ENCODE measurements at places on chromosomes 2 and 18.

DNA sequence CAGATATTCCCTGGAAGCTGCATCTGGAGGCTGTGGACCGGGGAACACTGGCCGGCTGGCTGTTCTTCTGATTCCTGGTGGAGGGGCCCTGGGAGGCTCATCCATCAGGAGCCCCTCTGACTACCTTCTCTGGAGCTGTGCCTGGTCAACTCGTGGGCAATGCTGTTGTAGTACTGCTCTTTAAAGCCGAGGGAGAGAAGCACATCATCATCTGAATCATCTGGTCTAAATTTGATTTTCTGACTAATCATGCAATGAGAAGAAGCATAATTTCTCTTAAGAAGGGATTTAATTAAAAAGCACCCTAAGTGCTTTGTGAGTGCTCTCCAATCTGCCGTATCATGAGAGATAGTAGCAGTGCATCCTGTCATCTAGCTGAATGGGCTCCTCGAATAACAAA is 229.5 kb downstream of the FHOD3 start:
- no peak for DNase-seq

- no peak for DNase-seq
These were observed 4.8 kb upstream of the THOC1 start for GRCh38 chr18:272650-273049.

DNA sequence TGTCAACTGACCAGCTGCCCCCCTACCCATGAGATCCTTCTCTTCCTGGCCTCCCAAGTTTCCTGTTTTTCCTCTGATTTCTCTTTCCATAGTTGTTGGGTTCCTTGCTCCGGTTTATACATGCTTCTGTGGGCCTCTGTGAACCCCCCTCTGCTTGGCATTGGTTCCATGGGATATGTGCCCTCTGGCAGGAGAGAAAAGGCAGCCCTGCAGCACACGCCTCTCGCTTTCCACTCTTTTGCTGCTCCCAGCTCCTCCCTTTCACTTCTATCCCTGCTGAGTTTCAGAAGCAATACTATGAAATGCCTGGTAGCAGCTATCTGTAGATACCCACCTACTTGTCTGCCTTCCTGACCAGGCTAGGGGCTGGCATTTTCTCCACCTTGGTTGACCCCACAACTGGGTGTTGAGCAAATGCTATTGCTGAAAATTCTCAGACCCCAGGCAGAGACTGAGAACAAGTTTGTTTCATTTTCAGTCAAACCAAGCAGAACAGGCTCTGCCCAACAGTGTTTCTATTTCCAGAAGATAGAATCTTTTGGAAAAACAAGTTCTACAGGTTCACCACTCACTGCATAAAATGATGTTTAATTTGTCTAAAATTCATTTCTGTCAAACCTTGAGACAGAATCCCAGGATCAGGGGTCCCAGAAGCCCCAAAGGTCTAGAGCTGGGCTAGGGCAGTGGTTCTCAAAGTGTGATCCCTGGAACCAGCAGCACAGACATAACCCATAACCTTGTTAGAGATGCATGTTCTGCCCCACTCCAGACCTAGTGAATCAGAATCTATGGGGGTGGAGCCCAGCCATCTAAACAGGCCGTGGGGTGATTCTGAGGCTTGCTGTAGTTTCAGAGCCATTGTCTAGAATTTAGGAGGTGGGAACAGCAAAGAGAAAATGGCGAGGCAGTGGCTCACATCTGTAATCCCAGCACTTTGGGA is 13.4 kb downstream of the CAPG start:
- DNase-seq = no peak

- DNase-seq = no peak
These were observed 303.8 kb downstream of the TDRD15 start for GRCh38 chr2:21427606-21428005.

- DNase-seq = no peak
These were observed 53.4 kb downstream of the KIF5C start for GRCh38 chr2:148928395-148928794.

GRCh38 chr2:59935005-59935404 is 618.4 kb downstream of the BCL11A start:
- DNase-seq = no peak

DNA sequence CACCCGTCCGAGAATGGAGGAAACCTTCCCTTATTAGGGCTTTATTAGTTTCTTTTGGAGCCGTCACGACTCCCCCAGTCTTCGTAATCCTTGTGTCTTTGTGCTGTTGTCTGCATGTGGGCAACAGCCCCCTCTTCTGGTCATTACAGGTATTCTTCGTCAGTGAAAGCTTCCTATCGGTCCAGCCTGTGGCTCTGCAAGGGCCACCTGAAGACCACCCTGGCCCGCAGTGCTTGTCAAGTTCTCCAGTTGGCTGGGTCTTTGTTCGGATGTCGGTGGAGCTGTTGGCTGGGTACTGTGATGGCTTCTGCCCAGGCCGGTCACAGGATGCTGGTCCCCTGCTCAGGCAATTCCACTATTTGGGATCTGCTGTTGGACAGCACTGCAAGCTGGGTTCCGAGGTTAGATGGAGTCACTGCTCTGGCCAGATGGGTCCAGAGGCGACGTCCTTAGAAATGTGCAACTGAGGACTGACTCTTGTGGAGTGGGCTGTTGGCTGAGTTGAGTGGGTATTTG is 19.2 kb downstream of the E2F6 start:
- DNase-seq = peak; percentile 33

DNA sequence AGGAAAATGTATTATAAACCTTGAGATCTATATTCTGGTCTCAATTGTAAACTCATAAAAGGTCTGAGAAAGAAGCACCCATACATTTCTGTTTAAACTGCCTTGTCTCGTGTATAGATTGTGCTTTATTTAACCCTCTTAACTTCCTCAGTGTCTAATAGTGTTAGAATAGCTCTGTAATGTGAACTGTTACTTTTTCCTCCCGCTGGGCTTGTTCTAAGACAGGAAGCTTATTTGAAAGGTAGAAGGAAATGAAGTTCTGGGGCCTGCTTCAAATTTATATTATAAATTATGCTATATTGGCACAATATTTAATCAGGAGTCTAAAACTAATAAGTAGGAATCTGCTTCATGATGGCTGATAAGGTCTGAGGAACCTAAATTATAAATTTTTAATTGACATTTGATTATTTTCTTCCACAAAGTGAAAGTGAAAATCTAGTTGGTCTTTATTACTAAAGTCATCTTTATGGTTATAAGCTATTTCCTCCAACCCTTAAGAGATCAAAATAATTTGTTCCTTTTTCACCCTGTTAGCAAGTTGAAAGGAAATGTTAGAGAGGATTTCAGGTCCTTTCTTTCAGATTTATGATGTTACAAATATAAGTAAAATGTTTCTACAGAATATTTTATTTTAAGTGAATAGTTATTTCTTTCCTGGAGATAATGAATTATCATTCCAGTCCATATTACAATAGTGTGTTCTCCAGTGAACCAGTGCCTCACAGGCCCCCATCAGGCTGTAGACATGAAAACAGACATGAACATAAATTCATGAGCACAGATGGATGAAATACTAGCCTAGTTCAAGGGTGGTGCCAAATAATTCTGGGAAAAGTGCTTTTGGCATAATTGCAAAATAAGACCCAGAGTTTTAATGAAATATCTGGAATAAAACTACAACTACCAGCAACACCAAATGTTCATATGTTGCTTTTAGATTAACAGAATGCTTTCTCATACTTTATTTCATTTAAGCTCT is 7.9 kb downstream of the MFSD6 start:
- DNase-seq = no peak

DNA sequence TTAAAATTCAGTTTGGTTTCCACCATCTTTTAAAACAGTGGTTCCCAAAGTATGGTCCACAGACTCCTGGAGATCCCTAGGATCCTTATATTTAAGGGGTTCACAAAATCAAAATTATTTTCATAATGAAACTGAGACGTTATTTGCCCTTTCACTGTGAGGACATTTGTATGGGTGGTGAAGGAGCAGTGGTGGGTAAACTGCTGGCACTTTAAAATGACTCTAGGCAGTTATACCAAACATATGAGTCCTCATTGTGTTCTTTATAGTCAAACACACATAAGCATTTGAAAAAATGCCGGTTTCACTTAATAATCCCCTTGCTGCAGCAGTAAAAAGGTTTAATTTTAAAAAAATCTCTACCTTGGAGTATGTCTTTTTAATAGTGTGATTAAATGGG is 7.2 kb downstream of the SMAD4 start:
- no peak for DNase-seq

- DNase-seq = no peak
These were observed 33.6 kb upstream of the KCNG2 start for GRCh38 chr18:79764131-79764530.

All from AG04450 (cell line).